Activated CD4-positive, alpha-beta T cell treated with anti-CD3 and anti-CD28 coated beads, Interleukin-2, amount 10 ng/mL, durations not matched to agents 24 days and 14 days (primary cell): ENCODE measurements at places on chromosomes 11 and 22. TPM values are rescaled to one million over a fixed set of nuclear protein-coding genes. Genes with fewer than 3 reads are reported as not detected.

Gene TYMP
- total RNA-seq = 62.1 and 63.0 TPM in 2 replicates

GRCh38 chr11:8706673-8707432 lies 24.3 kb downstream of the RPL27A start:
- no peaks in the 10 kb centered on the region for H3K36me3 ChIP-seq
- DNase-seq = no peak
- H3K27ac ChIP-seq = no peak overlapping the region
- peaks cover 2% of the 10 kb centered on the region for H3K4me1 ChIP-seq

DNA sequence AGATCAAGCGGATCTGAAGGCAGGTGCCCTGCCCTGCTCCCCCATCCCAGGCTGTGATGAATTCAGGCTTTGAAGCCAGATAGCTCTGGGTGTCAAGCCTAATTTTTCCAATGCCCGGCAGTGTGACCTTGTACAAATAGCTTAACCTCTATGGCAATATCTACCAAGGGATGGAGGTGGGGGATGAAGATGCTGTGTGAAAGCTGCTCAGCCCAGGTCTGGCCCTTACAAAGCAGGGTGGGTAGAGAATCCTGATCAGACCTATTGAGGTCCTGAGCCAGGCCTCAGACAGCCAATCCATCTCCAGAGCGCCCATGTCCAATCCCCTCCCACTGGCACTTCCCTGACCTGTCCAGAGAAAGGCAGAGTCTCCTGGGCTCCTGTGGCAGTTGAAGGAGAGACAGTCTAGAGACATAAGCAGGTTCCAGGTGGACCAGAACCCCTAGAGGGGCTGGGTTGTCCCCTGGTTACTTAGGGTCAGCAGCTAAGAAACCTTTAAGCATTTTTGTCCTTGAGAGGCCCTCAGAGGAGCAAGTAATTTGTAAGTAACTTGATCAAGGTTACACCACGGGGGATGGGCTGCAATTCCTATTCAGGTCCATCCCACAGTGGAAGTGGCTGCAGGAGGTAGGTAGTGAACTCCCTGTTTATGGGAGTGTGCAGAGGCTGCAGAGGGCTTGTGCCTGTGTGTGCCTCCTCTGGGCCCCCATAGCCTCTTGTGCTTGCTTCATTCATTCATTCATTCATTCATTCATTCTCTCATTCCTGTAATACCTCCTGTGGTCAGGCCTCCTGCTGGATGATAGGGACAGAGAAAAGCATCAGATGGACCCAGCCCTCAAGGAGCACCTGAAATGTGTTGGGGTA lies 10.4 kb downstream of the P2RY2 start:
- no peak overlapping the region for H3K4me3 ChIP-seq
- no peak overlapping the region for H3K27ac ChIP-seq
- H3K4me1 ChIP-seq = peaks cover 2% of the 10 kb centered on the region
- H3K27me3 ChIP-seq = peaks cover 9% of the 10 kb centered on the region
- no peak for DNase-seq

DNA sequence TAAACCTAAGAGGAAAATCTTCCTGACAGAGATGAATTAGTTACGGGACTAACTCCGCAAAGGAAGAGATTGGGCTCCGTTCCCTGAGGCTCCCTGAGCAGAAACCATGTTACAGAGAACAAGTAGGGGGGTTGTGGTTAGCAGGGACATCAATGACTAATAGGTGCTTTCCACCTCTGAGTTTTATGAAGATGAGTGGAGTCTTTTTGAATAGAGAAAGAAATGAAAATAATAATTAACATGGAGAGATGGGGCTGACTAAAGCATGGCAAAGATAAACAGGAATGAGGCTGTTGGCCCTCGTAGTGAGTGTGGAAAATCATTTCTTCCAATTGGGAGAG lies 47.5 kb upstream of the PICALM start:
- peak overlapping the region; percentile 24 for H3K4me3 ChIP-seq
- peak overlapping the region; percentile 69 for H3K27ac ChIP-seq
- H3K4me1 ChIP-seq = peaks cover 30% of the 10 kb centered on the region

DNA sequence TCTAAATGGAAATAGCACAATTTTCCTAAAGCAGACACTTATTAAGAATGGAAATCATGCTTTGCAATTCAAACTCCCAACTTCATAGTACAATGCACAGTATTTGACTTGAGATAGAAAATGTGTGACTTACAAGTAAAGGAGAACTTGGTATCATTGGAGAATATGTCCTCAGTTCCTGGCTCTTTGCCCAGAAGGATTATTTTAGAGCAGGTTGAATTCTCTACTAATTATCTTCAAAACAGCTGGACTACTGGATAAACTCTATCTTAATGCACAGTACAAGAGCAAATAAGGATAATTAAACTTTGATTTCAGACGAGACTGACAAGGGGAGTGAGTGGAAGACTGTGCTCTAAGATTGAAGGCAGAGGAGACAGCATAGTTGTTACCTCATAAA lies 839.4 kb downstream of the OPCML start:
- no peak overlapping the region for H3K4me3 ChIP-seq
- H3K4me1 ChIP-seq = no peaks in the 10 kb centered on the region
- no peaks in the 10 kb centered on the region for H3K36me3 ChIP-seq
- no peaks in the 10 kb centered on the region for H3K27me3 ChIP-seq
- H3K27ac ChIP-seq = no peak overlapping the region
- DNase-seq = no peak
